ENCODE measurements at places on chromosomes 4 and X.

GRCh38 chrX:47232803-47233332 is at the start of gene USP11:
USP11 (plus strand) TSS chrX:47233009; CDS start chrX:47233044, 35 bp downstream.
- peak within 1 kb of the TSS; percentile 96 for H3K27ac ChIP-seq
- peak; percentile 77 for DNase-seq
- peaks cover 14% of the 10 kb centered on the region for H3K27me3 ChIP-seq
- peaks cover 10% of the 10 kb centered on the region for H3K36me3 ChIP-seq
- H3K4me3 ChIP-seq = peak within 1 kb of the TSS; percentile 82

- peak overlapping the region; percentile 94 for H3K27ac ChIP-seq
- peaks cover 30% of the 10 kb centered on the region for H3K4me1 ChIP-seq
- peak overlapping the region; percentile 74 for H3K4me3 ChIP-seq
- peak; percentile 94 for DNase-seq
Measured at GRCh38 chr4:687971-688853, 739 bp downstream of the SLC49A3 start.

GRCh38 chr4:125303058-125303457 is 11.7 kb upstream of the FAT4 start:
- DNase-seq = no peak
- H3K27ac ChIP-seq = no peak overlapping the region
- no peaks in the 10 kb centered on the region for H3K36me3 ChIP-seq
- H3K4me3 ChIP-seq = no peak overlapping the region
- H3K4me1 ChIP-seq = no peaks in the 10 kb centered on the region
- no peaks in the 10 kb centered on the region for H3K27me3 ChIP-seq

- no peak overlapping the region for H3K4me3 ChIP-seq
- H3K36me3 ChIP-seq = no peaks in the 10 kb centered on the region
- peaks cover 32% of the 10 kb centered on the region for H3K27me3 ChIP-seq
- H3K4me1 ChIP-seq = peaks cover 25% of the 10 kb centered on the region
Measured at GRCh38 chr4:133154725-133155124, 5.6 kb downstream of the PCDH10 start.

GRCh38 chr4:26083987-26084386 is 170.0 kb downstream of the SMIM20 start:
- H3K4me3 ChIP-seq = no peak overlapping the region
- peaks cover 38% of the 10 kb centered on the region for H3K27me3 ChIP-seq
- peak; percentile 90 for DNase-seq
- peaks cover 50% of the 10 kb centered on the region for H3K4me1 ChIP-seq
- H3K36me3 ChIP-seq = no peaks in the 10 kb centered on the region

- H3K27me3 ChIP-seq = no peaks in the 10 kb centered on the region
- peaks cover 6% of the 10 kb centered on the region for H3K4me1 ChIP-seq
- H3K27ac ChIP-seq = no peak overlapping the region
- no peak overlapping the region for H3K4me3 ChIP-seq
- no peaks in the 10 kb centered on the region for H3K36me3 ChIP-seq
- no peak for DNase-seq
Measured at GRCh38 chr4:107253579-107254068, 217.5 kb upstream of the DKK2 start.

- peaks cover 17% of the 10 kb centered on the region for H3K36me3 ChIP-seq
- H3K27me3 ChIP-seq = no peaks in the 10 kb centered on the region
- DNase-seq = no peak
- no peaks in the 10 kb centered on the region for H3K4me1 ChIP-seq
Measured at GRCh38 chr4:15552557-15553362, 83.1 kb downstream of the CC2D2A start.

DNA sequence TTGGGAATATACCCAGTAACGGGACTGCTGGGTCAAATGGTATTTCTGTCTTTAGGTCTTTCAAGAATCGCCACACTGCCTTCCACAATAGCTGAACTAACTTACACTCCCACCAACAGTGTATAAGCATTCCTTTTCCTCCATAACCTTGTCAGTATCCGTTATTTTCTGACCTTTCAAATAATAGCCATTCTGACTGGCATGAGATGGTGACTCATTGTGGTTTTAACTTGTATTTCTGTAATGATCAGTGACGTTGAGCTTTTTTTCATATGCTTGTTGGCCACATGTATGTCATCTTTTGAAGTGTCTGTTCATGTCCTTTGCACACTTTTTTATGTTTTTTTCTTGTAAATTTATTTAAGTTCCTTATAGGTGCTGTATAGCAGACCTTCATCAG is 81.2 kb downstream of the ADAM29 start:
- H3K36me3 ChIP-seq = no peaks in the 10 kb centered on the region
- no peak for DNase-seq
- H3K27me3 ChIP-seq = no peaks in the 10 kb centered on the region
- H3K27ac ChIP-seq = no peak overlapping the region
- H3K4me3 ChIP-seq = no peak overlapping the region

DNA sequence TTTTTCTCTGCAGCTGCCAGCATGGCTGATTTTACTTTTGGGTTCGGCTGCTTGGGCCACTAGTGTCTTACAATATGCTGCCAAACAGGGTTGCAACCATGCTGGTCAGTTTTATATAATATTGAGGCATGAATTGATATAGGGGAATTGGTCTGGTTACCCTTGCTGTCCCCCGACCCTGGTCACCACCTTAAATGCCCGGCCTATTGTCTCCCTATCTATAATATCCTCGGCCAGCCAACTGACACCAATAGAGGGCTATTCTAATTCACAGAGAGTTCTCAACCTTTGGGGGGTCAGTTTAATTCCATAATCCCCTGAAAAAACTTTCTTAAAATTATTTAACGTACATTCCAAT is 28.7 kb downstream of the SULT1E1 start:
- no peak for DNase-seq
- no peak overlapping the region for H3K27ac ChIP-seq
- no peaks in the 10 kb centered on the region for H3K36me3 ChIP-seq
- H3K27me3 ChIP-seq = no peaks in the 10 kb centered on the region

DNA sequence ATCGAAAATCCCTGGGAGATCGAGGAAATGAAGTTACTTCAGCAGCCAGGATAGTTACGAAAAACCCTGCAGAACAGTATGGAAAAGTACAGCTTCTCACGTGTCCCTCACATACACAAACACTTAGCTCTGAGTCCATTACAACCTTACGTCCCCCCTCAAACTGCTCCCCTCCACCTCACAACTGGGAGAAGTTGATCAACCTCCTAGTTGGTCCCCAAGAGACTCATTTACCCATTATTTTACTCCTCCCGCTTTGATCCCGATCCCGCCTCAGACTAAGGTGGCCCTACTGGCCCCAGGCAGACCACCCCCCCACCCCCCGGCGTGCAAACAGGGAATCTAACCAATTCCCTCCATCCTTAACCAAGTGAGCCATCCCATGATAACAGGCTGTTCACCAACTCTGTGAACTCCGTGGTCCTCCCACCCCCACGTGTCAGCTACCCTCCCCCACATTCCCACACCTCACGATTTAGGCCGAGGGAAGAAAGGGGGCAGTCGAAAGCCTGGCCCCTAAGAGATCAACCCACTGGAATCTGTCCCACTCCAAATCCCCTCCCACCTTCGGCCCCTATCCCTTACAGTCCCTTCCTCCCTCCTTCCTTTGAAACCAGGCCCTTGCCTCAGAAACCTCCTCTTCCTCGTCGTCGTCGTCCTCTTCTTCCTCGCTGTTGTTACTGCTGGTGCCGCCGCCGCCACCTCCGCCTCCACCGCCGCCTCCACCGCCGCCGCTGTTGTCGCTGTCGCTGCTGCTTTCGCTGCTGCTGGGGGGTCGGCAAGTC is 755 bp downstream of the ANKRD17 start:
- H3K27me3 ChIP-seq = no peaks in the 10 kb centered on the region
- DNase-seq = peak; percentile 75
- no peaks in the 10 kb centered on the region for H3K36me3 ChIP-seq
- peaks cover 22% of the 10 kb centered on the region for H3K4me1 ChIP-seq

DNA sequence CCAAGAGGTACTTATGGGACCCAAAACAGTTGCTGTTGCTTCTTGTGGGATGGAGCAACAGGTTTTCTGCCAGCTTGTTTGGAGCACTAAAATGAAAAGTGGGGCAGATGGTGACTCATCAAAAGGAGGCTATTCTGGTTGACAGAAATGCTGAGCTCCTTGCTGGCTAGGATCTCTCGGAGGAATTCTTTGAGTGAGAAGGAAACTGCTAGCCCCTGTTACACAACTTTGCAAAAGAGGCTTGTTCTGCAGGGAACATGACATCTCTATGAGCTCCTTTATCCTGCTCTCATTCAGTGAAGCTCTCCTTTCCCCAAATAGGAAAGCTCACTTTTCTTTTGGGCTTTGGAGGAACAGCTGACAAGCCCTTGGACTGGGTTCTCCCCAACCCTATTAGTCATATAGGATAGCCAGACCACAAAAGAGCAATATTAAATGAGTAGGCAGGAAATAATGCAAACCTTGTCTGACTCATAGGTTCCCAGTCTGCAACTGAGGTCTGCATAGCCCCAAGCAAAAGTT is 108.3 kb downstream of the CDS1 start:
- H3K4me1 ChIP-seq = peaks cover 34% of the 10 kb centered on the region
- peaks cover 45% of the 10 kb centered on the region for H3K36me3 ChIP-seq
- DNase-seq = peak; percentile 91
- no peaks in the 10 kb centered on the region for H3K27me3 ChIP-seq

- H3K36me3 ChIP-seq = no peaks in the 10 kb centered on the region
- no peak overlapping the region for H3K4me3 ChIP-seq
- H3K4me1 ChIP-seq = no peaks in the 10 kb centered on the region
- no peak for DNase-seq
- H3K27ac ChIP-seq = no peak overlapping the region
- no peaks in the 10 kb centered on the region for H3K27me3 ChIP-seq
Measured at GRCh38 chr4:22556495-22556894, 40.6 kb upstream of the ADGRA3 start.

DNA sequence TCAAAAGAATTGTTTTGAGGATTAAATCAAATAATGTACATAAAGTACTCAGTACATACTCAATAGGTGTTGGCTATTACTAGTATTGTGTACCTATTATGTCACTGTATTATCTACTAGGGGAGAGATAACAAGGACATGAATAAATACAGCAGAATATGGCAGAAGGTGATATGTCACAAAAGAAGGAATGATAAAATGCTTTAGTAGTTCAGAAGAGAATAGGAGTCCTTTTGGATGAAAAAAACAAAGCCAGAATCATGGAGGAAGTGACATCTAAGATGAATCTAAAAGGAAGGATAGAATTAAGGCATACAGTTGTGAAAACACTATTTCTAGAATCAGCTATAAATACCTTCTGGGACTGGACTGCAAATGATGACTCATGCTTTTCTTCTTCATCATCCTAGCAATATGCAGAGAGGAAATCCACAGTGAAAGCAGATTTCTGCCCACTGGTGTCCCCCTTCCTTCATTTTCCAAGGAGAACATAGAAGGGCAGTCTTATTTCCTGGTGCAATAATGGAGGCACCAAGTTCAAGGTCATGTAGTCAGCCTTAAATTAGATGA is 98.7 kb downstream of the GLUD2 start:
- no peaks in the 10 kb centered on the region for H3K27me3 ChIP-seq
- H3K27ac ChIP-seq = no peak overlapping the region
- DNase-seq = no peak

Measured in osteoblast (primary cell).